ENCODE measurements at places on chromosomes 11 and 22. TPM values are rescaled to one million over a fixed set of nuclear protein-coding genes. Genes with fewer than 3 reads are reported as not detected.
A peak's percentile ranks its signal among the peaks of the same experiment; 100 is the strongest.

- peak; percentile 50 for DNase-seq
Measured at GRCh38 chr11:3894128-3894731, 38.8 kb downstream of the STIM1 start.

- no peak for DNase-seq
Measured at GRCh38 chr11:117618982-117619355, 178.0 kb downstream of the DSCAML1 start.

- peak; percentile 82 for DNase-seq
Measured at GRCh38 chr11:96188243-96189006, 154.6 kb downstream of the MAML2 start.

DNA sequence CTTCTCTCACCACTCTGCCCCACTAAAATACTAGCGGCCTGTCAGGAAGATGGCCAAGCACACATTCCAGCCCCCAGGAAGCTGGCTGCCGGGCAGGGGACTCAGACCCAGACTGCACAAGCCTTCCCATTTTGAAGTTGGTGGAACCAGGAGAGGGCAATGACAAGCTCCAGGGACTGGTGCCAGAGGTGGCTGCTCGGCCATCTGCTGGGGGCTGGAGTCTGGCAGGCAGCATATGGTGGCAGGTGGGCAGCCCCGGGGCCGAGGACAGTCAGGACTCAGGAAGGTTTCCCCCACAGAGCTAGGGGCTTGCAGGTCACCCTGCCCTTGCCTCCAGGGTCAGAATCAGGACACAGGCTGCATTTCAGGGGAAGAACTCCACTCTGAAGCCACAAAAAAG lies 22.6 kb downstream of the KCNJ5 start:
- no peak for DNase-seq

DNA sequence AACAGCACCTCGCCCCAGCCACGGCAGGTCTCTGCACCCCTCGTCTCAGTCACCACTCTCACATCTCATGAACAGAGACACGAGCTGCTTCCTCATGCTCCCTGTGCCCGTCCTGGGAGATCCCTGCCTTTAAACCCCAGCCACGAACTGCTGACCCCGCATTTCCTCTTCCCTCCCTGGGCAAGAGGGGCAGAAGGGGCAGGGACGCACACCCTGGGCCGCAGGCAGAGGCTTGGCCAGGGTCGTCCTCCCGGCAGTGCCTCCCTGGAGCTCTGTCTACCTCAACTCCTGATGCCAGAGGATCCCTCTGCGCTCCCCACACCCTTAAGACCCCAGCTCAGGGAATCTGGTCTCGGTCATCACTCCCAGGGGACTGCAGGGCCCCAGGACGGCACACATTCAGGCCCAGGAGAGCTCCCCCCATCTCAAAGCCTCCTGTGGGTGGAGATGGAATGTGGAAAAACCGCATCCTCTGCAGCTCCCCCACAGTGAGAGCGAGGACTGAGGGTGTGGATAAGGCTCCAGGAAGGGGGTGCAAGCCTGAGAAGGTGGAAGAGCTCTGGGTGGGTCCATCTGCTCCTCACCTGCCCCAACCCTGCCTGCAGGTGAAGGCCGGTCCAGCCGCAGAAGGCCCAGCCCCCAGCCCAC lies 1.2 kb downstream of the BID start:
- peak; percentile 51 for DNase-seq

- no peak for DNase-seq
Measured at GRCh38 chr11:102546427-102546826, 15.9 kb upstream of the MMP7 start.

- peak; percentile 64 for DNase-seq
Measured at GRCh38 chr22:37051391-37052385, at the start of gene KCTD17. KCTD17 (plus strand) TSS chr22:37051742; CDS start chr22:37051761, 19 bp downstream.

- DNase-seq: no peak
Measured at GRCh38 chr11:34859496-34859895, 56.7 kb downstream of the APIP start.

DNA sequence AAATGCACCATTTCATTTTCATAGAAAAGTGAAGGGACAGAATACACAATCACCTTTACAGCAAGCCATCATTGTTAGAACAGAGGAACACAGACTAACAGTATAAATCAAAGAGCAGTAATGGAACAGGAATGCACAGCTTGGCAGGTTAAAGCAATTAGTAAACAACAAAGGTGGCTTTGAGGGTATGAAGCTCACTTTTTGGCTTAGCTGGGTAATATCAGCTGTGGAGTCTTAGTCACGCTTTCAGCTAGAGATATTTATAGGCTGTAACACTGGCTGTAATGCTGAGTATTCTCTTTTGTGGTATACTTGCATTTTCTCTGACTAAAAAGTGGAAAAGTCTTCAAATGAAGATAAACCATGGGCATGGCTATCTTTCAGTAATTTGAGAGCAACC lies 1780.5 kb downstream of the LRRC4C start:
- DNase-seq: no peak

- DNase-seq: peak; percentile 71
Measured at GRCh38 chr11:102573851-102574250, 43.3 kb upstream of the MMP7 start.

- peak; percentile 41 for DNase-seq
Measured at GRCh38 chr11:79438631-79439409, 2.0 kb downstream of the TENM4 start.

DNA sequence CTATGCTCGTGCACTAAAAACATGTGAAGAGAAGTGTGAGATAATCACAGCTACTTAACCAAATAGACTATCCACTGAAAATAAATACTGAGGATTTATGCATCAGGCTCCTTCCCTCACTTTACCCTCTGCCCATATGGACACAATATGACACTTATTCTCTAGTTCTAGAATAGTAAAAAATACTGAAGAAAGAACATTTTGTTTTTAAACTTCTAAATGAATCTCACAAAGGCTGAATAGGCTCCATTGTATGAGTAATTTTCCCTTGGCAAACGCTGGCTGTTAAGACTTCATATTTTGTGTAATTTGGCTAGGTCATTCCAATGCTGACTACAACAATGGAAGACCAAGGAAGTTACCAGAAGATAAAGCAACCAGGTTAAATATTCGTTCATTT lies 9.9 kb downstream of the HPS5 start:
- no peak for DNase-seq

The DEFB108B gene
- not detected for total RNA-seq

The YAP1 gene
- 55.1 TPM for total RNA-seq

The SPDYC gene
- not detected for total RNA-seq

The OR4D5 gene
- total RNA-seq: not detected

The SIPA1 gene
- 21.2 TPM for total RNA-seq

The ZW10 gene
- total RNA-seq: 39.4 TPM
